ENCODE measurements at places on chromosomes 3 and 15. TPM values are rescaled to one million over a fixed set of nuclear protein-coding genes. Genes with fewer than 3 reads are reported as not detected.

The ECE2 gene
- total RNA-seq: not detected

The TICRR gene
- 44.9 TPM for total RNA-seq

DNA sequence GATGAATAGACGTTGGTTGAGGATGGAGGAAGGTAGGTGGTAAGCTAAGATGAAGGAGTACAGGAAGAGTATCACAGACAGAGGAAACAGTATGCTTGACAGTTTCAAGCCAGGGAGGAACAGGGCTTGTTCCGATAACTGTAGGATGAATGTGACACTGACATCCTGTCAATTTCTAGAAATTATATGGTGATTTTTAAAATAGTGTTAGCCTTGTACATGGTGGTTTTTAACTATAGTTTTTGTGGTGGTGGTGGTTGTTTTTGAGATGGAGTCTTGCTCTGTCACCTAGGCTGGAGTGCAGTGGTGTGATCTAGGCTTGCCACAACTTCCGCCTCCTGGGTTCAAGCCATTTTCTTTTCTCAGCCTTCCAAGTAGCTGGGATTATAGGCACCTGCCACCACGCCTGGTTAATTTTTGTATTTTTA is 92.8 kb downstream of the FNDC3B start:
- peak overlapping the region; percentile 1 for H3K27ac ChIP-seq
- H3K27me3 ChIP-seq: no peaks in the 10 kb centered on the region
- H3K4me3 ChIP-seq: no peak overlapping the region
- H3K36me3 ChIP-seq: peaks cover 7% of the 10 kb centered on the region

DNA sequence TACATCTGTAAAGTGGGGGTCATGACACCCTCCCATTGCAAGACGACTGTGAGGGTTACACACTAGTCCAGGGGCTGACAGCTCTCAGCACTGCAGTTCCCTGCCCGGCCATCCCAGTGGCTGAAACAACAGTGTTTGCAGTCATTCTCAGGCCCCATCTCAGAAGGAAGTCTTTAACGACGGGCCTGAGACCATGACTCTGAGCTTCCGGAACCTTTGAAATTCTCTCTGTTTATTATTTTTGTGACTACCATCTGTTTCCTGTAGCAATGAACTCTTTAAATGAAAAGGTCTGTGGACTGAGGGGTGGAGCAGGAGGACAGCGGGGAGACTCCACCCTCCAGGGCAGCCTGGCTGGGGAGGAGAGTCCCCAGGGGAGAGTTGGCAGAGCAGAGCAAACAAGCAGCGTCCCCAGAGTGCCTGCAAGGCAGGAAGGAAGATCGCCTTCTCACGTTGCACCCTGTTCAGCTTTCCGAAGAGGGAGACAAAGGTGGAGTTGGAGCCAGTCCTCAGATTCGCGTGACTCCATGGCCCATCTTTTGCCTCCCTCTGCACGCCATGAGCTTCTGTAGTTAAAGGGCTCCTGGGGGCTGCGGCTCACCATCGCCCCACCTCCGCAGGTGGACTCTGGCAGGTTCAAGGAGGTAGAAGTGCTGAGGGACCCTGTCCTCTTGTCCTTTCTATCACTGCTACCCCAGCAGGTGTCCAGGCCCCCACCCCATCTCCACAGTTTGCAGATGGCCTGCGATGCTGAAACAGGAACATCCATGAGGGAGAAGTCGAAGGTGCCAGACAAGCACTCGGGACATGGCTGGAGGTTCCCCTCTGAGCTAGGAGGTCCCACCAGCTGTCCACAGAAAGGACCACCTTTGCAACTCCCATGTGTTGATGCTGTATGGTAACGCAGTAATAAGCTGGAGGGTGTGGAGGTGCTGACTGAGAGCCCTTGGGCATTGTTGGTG is 525.8 kb upstream of the PROK2 start:
- H3K36me3 ChIP-seq: no peaks in the 10 kb centered on the region
- peak overlapping the region; percentile 85 for H3K27ac ChIP-seq
- DNase-seq: no peak
- peaks cover 3% of the 10 kb centered on the region for H3K27me3 ChIP-seq

- H3K36me3 ChIP-seq: no peaks in the 10 kb centered on the region
- DNase-seq: no peak
- no peak overlapping the region for H3K4me3 ChIP-seq
- H3K27me3 ChIP-seq: peaks cover 16% of the 10 kb centered on the region
- peaks cover 3% of the 10 kb centered on the region for H3K4me1 ChIP-seq
- H3K27ac ChIP-seq: no peak overlapping the region
These were observed 71.6 kb upstream of the SYN2 start for GRCh38 chr3:11932636-11933035.

DNA sequence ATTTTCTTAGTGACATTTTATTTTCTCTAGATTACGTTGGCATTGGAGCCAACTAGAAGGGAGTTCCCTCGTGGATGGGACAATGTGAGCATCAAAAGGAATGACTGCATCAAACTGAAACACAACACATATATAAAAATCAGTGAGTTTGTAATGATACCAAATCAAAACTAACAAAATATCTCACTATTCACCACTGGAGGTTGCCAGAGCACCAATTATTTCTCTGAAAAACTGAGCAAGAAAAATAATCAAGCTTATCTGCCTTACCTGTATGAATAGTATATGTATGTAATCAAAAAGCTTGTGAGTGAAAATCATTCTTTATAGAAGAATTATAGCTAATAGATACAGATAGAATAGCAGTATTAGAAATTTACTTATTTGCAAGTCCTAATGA is 46.8 kb upstream of the OTOL1 start:
- no peaks in the 10 kb centered on the region for H3K27me3 ChIP-seq
- no peak overlapping the region for H3K4me3 ChIP-seq
- peaks cover 24% of the 10 kb centered on the region for H3K4me1 ChIP-seq
- no peak overlapping the region for H3K27ac ChIP-seq
- no peak for DNase-seq

All from neural crest cell (in vitro differentiated cells).